ENCODE measurements at places on chromosomes 3 and 15.
A peak's percentile ranks its signal among the peaks of the same experiment; 100 is the strongest.

DNA sequence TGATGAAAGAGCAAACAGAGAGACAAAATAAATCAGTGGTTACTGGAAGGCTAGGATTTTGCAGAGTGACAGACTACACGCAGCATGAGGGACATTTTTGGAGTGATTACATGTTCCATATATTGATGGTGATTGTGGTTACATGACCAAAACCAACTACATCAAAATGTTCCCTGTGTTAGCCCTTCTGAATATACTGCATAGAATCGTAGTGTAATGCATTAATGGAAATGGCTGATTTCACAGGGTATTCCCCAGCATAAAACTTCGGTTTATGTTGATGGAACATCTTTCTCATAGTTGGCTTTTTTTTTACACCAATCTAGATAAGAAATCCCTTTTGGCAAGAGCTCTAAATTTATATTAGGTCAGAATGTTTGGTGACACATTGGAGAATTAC, 191.3 kb upstream of the CMC1 start:
- DNase-seq, result no peak

DNA sequence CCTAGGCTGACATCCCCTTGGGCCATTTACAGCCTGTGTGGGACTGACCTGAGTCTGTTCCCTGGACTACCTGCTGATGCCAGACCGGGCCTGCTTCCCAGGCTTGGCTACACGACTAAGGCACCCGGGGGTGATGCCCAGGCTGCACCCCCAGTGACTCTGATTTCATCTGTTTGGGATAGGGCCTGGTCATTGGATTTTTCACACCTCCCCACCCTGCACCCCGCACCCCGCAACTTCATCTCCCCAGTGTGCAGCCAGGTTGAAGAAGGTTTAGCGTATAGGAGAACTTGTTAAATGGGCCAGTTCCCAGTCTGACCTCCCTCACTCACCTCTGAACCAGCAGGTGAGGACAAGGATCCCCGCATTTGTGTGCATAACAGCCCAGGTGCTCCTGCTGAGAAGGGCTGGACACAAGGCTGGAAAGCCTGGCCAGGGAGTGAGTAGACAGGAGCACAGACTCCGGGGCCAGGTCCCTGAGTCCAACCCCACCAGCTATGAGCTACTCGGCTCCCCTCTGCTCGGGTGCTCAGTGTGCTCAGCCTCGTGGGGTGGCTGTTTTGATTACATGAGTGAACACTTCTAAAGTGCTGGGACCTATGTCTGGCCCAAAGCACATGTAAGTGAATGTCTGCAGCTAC, 18.5 kb downstream of the SLC6A20 start:
- DNase-seq, result no peak

GRCh38 chr15:23035964-23036566, 3.3 kb downstream of the TUBGCP5 start:
- DNase-seq, result no peak

DNA sequence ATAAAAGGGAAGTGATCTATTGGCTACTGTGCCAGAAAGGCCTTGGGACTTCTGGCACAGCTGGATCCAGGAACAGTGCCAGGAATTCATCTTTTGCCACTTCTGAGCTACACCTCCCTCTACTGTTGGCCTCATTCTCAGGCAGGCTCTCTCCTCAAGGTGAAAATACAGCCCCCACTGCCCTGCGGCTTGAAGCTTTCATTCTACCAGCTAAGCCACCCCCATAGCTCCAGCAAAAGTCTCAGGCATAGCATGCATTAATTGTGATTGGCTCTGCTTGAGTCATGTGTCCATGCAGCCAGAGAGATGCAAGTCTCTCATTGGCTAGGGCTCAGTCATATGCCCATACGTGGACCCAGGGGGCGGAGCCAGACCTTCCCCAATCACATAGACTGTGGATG, 142.4 kb downstream of the TPRA1 start:
- DNase-seq, result no peak

DNA sequence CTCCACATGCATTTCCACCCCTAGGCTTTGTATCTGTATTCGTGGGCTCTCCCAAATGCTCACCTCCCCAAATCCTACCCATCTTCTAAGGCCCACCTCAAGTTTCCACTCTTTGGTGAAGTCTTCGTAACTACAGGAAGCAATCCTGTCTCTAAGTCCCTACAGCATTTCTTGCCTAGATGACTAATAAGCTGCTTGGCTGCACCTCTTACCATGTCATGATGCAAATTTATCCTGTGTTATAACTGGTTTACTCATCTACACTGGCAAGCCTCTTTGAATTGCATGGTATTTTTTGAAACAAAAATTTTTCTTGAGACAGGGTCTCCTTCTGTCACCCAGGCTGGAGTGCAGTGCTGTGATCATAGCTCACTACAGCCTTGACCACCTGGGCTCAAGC, 73.3 kb downstream of the SETMAR start:
- DNase-seq, result no peak

DNA sequence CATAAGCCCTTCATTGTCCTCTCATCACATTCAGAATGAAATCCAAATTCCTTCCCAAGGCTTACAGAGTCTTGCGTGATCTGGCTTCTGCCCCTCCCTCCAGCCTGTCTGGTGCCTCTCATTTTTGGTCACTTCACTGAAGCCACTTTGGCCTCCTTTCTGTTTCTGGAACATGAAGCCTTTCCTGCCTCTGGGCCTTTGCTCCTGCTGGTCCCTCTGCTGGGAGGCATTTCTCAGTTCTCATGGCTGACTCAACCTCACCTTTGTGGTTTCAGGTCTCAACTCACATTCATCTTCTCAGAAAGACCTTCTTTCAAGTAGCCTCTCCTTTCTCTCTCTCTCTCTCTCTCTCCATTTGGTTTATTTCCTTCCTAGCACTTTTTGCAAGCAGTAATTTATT, 43.9 kb upstream of the BHLHE40 start:
- DNase-seq, result no peak

GRCh38 chr3:136192831-136193230, 3.3 kb downstream of the MSL2 start:
- DNase-seq, result peak; percentile 35

- DNase-seq, result no peak
Measured at GRCh38 chr3:159458010-159458409, 530.6 kb upstream of the IL12A start.

GRCh38 chr15:36691579-36692357, 112.3 kb downstream of the CDIN1 start:
- DNase-seq, result no peak

GRCh38 chr3:193735850-193736249, 142.8 kb downstream of the OPA1 start:
- DNase-seq, result no peak

DNA sequence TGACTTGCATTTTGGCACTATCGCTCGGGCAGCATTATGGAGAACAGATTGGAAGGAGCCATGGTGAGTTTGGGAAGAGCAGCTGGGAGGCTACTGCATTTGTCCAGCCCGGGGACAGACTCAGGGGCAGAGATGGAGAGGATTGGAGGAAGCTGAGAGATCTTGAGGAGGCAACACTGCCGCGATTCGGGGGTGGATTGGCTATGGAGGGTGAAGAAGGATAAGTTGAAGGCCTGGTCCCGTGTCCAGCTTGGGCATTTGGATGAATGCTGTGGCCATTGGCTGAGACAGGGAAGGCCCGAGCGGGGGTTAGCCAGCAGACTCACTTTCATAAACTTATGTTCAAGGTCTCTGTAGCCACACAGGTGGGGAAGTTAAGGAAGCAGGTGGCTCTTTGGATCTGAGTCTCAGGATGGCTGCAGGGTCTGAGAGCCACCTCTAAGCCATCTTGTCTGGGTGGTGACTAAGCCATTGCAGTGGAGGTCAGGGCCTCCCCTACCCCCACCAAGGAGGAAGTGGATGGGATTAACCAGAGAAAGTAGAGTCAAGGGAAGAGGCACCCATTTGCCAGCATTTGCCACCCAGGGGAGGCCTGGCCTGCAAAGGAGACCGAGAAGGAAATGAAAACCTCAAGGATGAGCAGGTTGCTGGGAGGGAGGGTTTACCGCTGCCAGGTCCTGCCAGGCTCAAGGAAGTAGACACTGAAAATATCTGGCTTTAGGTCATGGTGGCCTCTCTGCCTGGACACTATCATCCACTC, 144.0 kb upstream of the TLE3 start:
- DNase-seq, result peak; percentile 47

GRCh38 chr3:184889312-184889904, 77.4 kb downstream of the VPS8 start:
- DNase-seq, result no peak

GRCh38 chr3:78901544-78901943, 866.3 kb downstream of the ROBO1 start:
- no peak for DNase-seq

- no peak for DNase-seq
Measured at GRCh38 chr15:66006986-66007385, 137.7 kb downstream of the RAB11A start.

GRCh38 chr15:94070356-94071295, 160.7 kb upstream of the MCTP2 start:
- peak; percentile 3 for DNase-seq

- no peak for DNase-seq
Measured at GRCh38 chr3:73733746-73734145, 109.0 kb upstream of the PDZRN3 start.

- DNase-seq, result no peak
Measured at GRCh38 chr3:105780107-105780506, 88.7 kb downstream of the CBLB start.

- no peak for DNase-seq
Measured at GRCh38 chr3:112167758-112168157, 34.7 kb upstream of the GCSAM start.

DNA sequence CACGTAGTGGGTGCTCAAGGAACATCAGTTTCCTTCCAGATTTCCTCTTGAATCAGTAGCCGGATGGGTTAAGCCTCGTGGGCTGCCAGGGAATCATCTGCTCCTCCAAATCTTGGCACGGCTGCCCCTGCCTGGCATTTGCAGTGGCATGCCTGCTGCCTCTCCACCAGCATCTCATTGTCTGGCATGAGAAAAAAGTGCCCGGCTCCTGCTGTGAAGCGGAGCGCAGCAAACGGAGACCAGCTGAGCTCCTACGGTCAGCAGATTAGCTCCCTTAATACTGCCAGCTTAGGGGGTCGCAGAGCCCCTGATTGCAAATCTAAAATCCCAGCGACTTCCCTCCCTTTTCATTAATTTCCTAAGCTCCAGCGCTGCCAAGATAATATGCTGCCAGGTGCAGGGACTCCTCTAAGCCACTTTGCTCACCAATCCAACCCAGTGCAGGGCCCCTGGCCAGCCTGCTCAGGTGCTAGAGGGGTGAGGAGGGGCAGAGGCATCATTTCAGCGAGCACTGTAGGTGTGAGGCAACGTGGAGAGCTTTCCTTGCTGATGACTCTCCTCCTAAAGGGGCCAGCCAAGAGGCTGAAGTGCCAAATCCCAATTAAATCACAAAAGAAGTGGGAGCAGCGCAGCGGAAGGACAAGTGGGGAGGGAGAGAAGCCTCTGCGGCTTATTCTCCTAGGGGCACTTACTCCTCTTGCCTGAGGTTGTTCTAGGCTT, 49.6 kb upstream of the ST8SIA2 start:
- no peak for DNase-seq

- DNase-seq, result no peak
Measured at GRCh38 chr3:47433796-47434195, 41.9 kb downstream of the SCAP start.

DNA sequence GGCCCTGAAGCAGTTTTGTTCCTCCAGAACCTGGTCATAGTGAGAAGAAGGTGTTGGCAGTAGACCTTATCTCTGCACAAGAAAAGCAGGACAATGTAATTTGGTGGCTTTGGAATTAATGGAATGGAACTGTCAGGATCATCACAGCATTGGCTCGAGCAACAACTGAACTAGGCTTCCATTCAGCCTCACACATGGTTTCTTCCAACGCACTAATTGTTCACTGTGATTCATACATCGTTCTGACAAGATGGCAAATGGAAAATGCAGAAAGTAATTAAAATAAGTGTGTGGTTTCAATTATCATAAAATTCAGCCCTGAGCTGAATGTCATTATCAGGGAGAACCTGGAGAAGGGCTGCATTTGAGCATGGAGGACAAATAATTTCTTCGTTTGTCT, 80.6 kb downstream of the MFSD1 start:
- no peak for DNase-seq

DNA sequence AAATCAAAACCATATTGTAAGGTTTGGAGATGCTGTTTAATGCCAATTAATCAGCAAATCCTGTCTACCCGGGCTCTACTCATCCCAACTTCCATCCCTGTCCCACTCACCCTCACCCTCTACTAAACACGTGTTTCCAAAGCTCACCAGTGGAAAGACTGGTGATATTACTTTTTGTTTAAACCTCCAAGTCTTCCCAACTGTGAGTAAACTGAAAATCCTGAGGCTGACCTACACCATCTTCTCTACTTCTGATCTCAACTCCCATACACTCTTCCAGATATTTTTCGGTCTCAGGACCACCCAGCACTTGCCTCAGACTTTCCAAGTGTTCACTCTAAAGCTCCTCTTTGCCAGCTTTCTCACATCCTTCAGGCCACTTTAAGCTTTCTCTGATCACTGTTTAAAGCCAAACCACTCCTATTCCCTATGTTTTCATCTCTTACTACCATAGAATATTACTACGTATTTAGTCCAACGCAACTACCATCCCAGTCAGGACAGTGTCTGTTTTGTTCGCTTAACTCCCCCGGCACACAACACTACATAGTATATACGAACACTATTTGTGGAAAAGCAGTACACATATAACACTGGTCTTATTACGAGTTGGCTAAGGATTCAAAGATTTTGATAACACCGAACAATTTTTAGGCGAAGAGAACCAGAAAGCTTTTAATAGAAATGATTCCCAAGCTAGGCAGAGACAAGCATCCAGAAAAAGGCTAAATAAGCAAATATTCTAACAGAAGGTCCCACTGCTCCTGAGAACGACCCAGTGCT, 684 bp downstream of the RPL4 start:
- no peak for DNase-seq

DNA sequence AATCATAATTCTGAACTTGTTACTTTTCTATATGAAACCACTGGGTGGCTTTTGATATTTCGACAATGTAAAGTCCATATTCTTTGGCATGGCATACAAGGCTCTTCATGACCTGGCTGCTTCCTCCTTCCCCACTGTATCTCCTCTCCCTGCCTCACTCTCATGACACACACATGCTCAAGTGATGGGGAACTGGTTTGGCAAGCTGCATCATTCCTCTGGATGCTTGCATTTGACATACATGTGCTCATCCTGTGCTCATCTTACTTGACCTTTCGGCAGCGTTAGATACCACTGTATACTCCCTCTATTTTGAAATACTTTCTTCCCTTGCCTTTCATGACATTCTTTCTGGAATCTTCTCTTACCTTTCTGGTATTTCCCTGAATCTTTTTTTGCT, 51.8 kb upstream of the ZDHHC23 start:
- DNase-seq, result no peak

DNA sequence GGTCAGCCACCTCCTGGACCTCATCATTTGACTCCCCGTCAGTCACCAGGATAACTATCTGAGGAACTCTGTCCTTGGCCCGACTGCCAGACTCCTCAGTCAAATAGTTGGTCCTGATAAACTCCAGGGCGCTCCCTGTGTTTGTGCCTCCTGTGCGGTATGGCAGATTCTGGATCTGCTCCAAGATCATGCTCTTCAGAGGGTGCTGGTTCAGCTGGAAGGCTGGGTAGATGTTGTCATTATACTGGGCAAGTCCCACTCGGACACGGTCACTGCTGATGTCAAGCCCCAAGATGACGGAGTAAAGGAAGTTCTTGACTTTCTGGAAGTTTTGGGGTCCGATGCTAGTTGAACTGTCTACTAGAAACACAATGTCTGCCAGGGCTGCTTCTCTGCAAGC, 31.1 kb upstream of the CAPN7 start:
- no peak for DNase-seq

- no peak for DNase-seq
Measured at GRCh38 chr15:39025321-39025720, 460.7 kb upstream of the RASGRP1 start.

All from CD14-positive monocyte (primary cell).